Activated T-helper 1 cell treated with anti-CD3 and anti-CD28 coated beads, Interleukin-2, amount 50 U/mL, for 16 hours (primary cell): ENCODE measurements at places on chromosomes 7 and 10.

DNA sequence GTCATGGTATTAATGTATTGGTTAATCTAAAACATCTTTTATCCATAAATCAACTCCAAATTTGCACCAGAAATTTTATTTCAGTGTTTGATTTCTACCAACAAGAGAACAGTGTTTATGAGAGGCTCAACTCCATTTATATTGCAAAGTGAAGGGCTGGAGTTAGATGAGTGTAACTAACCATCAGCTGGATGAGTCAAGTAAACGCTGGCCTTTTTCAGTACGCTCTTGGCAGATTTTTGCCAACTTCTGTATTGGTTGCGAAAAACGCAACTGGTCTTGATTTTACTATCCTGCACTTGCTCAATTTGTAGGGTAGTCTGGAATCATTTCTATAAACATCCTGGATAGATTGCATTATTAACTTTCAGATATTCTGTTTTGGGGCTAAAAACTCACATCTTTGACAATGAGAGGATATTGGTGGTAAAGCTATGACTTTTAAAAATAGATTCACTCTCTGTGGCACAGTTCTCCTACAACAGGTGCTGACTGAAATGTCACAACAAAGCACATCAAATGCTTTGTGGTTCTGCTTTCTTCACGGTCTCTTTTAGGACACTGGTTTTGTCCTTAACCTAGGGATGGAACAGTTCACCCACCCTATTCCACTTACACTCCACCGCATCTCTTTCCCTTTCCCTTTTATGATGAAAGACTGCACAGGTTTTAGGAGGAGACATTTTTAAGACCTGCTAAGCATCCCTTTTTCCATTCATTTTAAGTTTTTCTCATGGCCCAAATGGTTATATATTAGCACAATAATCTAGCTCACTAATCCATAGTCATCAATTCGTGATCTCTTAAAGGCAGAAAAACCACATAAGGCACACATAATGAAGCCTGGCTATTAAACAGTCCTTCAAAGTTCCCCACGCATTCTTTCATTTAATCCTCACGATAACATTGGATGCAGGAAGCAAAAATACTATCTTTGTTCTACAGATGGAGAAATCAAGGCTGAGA lies 12.8 kb downstream of the CACNA2D1 start:
- DNase-seq: no peak

- no peak for DNase-seq
Observed at GRCh38 chr7:105680505-105681187, 99.4 kb upstream of the EFCAB10 start.

GRCh38 chr10:132001238-132001972 lies 19.7 kb upstream of the BNIP3 start:
- DNase-seq: no peak

DNA sequence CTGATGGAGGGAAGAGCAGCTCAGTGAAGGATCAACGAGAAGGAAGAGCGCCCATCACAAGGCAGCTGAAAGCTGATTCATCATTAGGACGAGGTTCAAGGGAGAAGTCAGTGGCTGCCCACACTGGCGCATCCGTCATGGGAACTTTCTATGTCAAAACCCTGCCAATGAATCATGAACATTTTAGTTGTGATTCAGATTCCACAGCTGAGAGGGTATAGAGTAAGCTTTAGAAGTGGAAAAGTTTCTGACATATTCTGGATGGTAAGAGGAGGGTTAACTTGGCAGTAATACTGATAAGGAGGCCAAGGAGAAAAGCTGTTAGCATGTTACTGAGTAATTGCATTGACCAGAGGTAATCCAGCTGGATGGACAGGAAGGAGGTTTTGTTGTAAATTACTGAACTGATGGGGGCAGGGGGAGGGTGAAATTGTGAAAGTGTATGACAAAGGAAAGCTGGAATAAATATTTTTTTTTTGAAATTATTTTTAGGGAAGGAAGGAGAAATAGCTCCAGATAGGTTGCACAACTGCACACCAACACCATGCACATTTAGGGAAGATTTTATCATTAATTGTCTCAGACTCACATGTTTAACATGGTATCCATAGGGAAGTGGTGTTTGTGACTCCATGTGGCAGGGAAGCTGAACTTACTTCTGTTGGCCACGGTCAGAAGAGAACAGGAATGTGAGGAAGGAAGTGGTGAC lies 78.3 kb upstream of the NRP1 start:
- DNase-seq: no peak

DNA sequence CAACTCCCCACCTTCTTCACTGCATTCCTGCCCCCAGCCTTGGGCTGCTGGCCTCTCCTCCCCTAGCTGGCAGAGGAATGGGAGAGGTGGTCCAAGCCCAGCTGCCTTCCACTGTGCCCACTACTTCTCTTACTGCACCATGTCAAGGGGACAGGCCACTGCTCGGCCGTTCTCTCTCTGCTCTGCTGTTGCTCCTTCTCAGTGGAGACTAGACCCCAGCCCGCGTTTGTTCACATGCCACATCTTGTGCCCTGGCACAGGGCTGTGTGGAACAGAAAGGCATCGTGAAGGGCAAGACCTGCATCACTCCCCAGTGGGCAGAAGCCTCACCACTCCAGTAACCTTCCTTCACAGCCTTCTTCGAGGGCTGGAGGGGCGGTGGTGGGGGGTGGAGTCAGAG lies 711 bp upstream of the CDHR3 start:
- no peak for DNase-seq

- no peak for DNase-seq
Observed at GRCh38 chr10:71040846-71041605, 152.7 kb upstream of the PCBD1 start.

DNA sequence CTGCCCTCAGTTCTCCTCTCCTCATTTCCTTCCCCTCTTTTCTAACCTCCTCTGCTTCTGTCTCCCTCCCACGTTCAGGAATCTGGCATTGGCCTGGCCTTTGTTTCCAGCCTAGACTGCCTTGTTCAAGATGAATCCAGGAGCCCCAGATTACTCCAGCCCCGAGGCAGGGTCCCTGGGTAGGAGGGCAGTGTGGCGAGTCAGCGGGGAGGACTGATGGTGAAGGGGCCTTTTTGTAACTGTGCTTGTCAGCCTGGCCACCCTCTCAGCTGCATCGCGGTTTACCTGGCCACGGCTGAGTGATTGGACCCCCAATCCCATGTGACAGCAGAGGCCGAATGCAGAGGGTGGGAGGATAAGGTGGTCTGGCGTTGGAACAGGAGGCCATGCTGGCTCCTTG lies 96.1 kb upstream of the SHH start:
- DNase-seq: no peak

- peak; percentile 50 for DNase-seq
Observed at GRCh38 chr7:101363734-101364374, 1.2 kb downstream of the COL26A1 start.

DNA sequence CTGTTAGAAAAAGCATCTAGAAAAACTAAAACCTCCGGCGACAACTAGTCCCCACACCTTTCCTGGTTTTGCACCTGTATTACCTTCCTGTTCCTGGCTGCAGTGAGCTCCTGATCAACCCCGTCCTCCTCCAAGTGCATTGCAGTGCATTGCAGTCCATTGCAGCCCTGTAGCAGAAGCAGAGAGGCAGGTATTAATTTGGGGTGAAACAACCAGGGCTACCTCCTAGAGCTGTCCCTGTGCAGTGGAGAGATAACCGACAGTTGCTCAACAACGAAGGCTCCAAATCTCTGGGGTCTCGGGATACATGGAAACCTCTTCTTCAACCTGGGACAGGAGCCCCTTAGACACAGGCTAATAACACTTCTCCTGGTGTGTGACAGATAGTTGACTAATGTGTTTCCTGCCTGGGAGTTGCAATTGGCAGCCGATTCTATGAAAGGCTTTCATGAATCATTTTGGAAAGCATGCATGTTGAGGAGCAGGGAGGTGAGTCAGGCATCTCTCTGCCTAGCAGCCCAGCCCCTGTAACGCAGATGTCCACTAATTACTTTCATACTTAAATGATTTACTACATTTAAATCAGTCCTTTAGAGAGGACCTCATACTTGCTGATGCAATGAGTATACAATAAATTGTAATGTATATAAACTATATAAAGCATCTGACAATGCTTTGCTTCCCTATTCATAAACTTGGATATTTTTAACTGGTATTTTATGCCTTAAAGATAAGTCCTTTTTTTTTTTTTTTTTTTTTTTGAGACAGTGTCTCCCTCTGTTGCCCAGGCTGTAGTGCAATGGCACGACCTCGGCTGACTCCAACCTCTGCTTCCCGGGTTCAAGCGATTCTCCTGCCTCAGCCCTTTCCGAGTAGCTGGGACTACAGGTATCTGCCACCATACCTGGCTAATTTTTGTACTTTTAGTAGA lies 59.0 kb downstream of the PRR15 start:
- DNase-seq: no peak

DNA sequence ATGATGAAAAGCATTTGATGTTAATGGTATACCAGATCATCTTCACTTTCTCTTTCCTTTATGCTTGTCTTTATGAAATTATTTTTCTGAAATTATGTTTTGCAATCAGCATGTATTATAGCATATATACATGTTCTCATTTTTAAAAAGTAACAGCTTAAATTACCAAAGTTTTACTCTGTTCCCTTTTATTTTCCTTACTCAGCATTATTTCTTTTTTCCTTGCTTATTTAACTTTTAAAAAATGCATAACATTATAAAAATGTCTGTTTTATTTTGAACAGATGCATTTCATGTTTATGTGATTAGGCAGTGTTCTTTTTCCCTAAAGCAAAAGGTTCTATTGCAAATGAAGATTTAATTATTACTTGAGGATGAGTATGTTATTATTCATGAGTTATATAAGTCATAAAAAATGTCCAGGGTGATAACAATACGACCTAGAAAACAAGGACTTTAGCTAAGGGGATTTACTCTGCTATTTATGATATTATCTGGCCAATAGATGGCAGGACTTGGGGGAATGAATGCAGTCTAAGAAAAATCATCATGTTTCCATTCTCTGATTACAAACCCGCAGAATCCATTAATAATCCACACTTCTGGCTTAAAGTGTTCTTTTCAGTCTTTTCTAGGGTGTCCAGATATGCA lies 38.5 kb downstream of the CABCOCO1 start:
- no peak for DNase-seq

- DNase-seq: no peak
Observed at GRCh38 chr10:3468919-3469638, 296.5 kb upstream of the PITRM1 start.

- no peak for DNase-seq
Observed at GRCh38 chr7:69684369-69685292, 86.4 kb downstream of the AUTS2 start.

DNA sequence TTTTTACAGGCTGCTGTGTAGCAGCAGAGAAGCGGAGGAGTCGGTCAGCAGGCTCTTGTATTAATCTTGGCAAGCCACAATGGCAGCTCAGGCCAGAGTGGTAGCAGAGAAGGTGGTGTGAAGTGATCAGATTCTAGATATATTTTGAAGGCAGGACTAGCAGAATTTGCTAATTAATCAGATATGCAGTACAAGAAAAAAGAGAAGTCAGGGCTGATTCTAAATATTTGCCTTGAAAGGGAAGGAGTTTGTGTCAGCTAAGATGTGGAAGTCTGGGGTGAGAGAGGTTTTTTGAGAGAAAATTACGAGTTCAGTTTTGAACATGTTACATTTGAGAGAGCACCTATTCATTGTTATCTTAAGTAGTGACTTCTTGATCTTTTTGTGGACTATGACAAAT lies 176.3 kb downstream of the WNT2 start:
- DNase-seq: no peak

- no peak for DNase-seq
Observed at GRCh38 chr10:122688293-122688989, 11.2 kb downstream of the C10orf120 start.

- DNase-seq: no peak
Observed at GRCh38 chr10:103884681-103885139, 29.3 kb upstream of the SH3PXD2A start.

DNA sequence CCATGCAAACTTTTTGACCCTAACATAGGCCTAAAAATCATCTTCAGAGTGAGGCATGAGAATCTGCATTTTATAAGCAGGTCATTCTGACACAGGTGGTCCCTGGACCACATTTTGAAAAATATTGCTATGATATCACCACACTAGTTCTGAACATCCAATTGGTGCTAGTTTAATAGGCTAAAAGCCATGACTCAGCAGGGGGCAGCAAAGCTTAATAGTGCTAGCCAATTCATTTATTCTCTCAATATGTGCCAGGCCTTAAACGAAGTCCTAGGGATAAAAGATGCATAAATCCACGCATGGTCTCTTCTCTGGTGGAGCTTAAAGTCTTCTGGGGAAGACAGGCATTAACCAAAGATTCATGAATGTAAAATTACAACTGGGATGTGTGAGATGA lies 10.2 kb upstream of the SLC25A28 start:
- DNase-seq: no peak

- no peak for DNase-seq
Observed at GRCh38 chr10:90227786-90228185, 526.4 kb downstream of the KIF20B start.

DNA sequence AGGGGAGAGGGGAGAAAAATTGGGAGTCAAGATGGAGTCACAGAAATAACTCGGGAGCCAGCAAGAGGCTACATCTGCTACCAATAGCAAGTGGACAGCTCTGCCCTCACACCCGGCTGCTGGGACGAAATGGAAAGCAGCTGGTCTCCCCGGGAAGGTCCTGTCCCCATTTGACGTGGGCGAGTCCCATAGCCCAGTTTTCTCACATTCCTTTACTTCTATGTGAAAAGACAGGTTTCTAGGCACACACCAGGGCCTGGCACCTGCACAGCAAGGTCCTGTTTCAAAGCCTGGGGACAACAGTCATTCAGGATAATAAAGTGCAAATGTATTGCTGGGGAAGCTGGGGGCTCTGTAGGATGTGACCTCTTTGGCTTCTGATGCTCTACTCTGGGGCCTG lies 162.6 kb downstream of the OAT start:
- DNase-seq: no peak

- DNase-seq: no peak
Observed at GRCh38 chr10:114691442-114691941, 33.4 kb upstream of the ABLIM1 start.

DNA sequence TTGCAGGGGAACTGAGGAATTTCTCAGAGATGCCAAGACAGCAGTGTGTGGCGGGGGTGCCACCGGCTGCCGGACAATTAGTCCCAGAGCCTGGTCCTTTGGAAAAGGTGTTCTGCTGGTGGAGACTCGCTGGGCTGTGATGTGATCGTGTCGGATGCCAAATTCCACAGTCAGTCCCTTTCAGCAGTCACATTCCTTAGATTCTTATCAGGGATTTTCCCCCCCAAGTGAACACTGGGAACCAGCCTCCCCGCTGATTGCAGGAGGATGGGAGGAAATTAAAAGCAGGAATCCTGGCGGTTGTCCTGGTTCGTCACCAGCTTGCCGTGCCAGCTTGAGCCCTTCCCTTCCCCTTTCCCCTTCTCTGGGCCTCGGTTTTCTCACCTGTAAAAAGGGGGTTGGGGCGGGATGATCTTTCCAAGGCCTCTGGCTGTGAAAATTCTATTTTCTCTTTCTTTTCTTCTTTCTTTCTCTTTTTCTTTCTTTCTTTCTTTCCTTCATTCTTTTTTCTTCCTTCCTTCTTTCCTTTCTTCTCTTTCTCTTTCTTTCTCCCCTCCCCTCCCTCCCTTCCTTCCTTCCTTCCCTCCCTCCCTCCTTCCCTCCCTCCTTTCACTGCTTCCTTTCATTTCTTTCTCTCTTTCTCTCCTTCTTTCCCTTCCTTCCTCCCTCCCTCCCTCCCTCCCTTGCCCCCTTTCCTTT lies 39.6 kb downstream of the COL26A1 start:
- DNase-seq: no peak

- no peak for DNase-seq
Observed at GRCh38 chr10:114869520-114869892, 47.9 kb downstream of the FHIP2A start.
